ENCODE measurements at places on chromosomes 6 and 20.

DNA sequence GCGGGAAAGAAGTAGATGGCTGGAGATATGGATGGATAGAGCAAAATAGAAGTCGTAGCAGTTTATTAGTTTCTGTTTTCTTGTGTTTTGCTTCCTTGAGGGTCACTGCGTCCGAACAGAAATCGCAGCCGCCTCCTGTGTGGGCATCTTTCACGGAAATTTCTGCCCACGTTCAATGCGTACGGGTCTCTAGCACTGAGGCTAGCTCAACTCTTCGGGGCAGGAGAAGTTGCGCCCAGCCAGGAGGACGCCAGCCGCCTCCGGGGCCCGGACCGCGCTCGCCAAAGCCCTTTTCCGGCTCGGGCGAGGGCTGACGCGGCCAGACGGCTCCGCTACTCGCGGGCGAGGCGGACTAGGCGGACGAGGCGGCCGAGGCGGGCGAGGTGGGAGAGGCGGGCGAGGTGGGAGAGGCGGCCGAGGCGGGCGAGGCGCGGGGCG, 814 bp downstream of the TFAP2B start:
- DNase-seq = no peak

- DNase-seq = no peak
Measured at GRCh38 chr6:152267967-152268845, 369.0 kb downstream of the SYNE1 start.

DNA sequence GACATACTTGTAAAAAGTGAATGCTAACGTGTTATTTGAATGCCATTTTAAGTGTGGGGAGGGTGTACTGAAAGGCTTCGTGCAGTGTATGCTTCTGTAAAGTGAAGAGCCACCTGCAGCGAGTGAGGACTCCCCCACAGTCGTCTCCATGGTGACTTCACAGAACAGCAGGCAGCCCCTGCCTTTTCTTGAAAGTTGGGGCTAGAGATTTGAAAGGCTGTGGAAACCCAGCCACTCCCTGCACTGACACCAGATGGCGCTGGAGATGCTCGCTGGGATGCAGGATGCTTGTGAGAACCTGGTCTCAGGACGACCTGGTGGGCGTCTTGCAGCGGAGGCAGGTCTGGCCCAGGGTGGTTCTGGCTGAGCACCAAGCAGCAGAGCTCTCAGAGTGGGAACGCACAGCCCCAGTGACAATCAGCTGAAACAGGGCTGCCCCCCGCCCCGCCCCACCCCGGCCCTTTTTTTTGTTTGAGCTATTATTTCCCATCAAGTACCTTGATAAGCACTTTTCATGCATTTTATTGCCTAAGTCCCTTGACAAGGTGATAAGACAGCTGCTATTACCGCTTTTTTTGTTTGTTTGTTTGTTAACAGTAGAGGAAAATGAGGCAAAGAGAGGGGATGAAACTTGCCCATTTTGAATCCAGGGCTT, 150.3 kb downstream of the SYCP2 start:
- DNase-seq = no peak

DNA sequence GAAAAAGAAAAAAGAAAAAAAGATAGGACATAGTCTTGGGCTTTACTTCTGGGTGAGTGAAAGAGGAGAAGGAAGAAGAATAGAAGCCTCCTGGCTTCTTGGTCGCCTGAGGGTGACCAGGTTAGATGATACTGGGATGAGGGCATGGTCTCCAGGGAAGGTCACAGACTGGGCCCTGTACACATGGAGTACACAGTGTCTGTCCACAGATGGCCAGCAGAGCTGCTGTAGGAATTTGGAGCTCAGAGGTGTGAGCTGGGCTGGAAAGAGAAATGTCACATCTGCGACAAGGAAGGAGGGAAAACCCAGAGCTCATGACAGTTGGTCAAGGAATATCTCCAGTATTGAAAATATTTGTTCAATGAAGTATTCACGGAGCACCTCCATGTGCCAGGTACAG, 56.1 kb downstream of the DLGAP4 start:
- no peak for DNase-seq

DNA sequence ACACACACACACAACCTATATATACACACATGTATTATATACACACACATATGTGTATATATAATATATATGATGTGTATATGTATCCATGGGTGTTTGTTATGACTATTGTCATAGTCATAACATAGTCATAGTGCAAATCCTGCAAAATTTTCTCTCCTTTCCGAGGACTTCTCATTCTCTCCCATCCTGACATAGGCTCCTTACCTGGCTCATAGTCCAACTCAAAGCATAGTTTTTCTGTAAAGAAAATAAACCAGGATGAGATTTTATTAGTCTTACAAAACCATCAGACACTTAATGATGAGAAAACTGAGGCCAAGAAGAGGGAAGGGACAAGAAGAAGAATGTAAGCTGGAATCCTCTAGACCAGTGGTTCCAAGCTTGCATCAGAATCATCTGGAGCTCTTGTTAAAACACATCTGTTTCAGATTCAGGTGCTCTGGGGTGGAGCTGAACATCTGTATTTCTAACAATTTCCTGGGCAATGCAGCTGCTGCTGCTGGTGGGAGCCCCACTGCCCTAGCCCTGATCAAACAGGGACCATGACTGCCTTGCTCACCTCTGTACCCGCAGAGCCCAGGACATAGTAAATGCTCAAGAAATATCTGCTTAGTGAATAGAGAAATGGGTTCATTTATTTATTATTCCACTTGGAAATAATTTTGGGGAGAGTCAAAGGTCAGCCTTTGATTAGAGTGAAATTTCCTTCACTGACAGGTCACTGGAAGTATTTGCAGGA, 5.3 kb downstream of the TRIM10 start:
- no peak for DNase-seq
